Neural progenitor cell (in vitro differentiated cells): ENCODE measurements at places on chromosomes 4 and X. TPM values are rescaled to one million over a fixed set of nuclear protein-coding genes. Genes with fewer than 3 reads are reported as not detected.

The OGT gene
- 214 and 287 TPM in 2 replicates for total RNA-seq

The CDS1 gene
- 2.8 and 3.5 TPM in 2 replicates for total RNA-seq

DNA sequence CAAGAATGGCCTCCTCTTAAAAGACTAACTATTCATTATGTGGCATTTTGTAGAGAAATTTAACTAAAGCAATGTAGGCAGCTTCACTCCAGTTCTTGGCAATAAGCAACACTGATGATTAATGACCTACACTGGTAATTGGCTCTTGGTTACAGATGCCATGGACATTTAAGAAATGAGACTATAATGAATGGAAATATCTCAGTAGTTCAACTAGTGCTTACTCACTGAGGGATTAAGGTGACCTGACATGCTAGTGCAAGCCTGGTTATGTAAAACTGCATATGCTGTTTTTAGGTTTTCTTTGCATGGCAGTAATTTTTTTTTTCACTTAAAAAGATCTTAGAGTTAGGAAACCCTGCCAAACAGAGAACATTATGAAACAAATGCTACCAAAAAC, 152.7 kb upstream of the AADAT start:
- DNase-seq, result no peak

The MAGEB10 gene
- total RNA-seq, result not detected in 2 replicates

DNA sequence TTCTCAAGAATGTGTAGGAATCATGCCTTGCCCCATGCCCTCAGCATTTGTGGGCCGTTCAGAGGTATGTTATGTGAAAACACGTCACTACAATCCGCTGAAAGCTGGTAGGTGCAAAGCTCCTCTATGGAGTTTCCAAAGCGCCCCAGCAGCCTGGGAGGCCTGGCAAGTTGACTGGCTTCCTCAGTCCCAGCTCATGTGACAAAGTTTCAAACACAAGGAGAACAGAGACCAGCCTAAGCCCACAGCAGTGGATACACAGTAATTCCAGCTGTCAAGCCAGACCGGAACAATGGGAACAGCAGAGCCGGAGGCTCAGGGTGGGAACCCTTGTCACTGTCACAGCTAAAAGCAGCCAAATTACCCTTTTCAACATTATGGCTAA, 33.5 kb downstream of the NAT8L start:
- DNase-seq, result peak; percentile 49

GRCh38 chr4:84507941-84508340, 8.8 kb upstream of the NKX6-1 start:
- no peak for DNase-seq

The RBM47 gene
- 2.9 and 6.1 TPM in 2 replicates for total RNA-seq

The CLIC2 gene
- total RNA-seq, result 0.28 TPM in 1 of 2 replicates, not detected in the other

GRCh38 chr4:80295826-80296225, 29.4 kb downstream of the FGF5 start:
- DNase-seq, result no peak
